ENCODE measurements at places on chromosomes 1 and 21.

DNA sequence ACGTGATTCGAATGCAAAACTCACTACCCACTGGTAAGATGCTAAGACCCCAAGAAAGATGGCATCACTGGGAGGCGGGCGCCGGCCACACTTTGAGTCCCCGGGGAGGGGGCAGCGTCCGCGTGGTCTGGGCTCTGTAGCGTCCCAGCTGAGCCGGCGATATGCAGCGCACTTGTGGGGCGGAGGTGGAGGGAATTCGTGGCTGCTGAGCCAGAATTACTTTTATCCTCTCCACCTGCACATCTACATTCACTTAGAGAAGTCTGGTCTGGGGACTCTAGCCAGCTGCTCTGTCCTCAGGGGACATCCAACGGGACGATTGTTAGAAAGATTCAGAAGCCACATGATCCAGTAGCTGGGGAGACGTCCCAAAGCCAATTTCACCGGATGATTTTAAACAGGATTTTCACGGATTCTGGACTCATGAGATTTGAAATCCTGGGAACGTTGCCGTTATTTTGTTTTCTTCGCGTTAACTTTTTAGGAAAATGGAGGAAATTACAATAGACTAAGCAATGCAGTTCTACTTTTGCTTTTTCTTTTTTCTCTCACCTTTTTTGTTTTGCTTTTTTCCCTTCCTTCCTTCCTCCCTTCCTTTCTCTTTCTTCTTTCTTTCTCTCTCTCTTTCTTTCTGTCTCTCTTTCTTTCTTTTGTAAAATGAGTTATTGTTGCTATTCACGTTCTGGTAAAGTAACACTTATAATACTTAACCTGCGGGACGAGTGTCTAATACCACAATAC is 1.3 kb downstream of the JAM2 start:
- DNase-seq = no peak

DNA sequence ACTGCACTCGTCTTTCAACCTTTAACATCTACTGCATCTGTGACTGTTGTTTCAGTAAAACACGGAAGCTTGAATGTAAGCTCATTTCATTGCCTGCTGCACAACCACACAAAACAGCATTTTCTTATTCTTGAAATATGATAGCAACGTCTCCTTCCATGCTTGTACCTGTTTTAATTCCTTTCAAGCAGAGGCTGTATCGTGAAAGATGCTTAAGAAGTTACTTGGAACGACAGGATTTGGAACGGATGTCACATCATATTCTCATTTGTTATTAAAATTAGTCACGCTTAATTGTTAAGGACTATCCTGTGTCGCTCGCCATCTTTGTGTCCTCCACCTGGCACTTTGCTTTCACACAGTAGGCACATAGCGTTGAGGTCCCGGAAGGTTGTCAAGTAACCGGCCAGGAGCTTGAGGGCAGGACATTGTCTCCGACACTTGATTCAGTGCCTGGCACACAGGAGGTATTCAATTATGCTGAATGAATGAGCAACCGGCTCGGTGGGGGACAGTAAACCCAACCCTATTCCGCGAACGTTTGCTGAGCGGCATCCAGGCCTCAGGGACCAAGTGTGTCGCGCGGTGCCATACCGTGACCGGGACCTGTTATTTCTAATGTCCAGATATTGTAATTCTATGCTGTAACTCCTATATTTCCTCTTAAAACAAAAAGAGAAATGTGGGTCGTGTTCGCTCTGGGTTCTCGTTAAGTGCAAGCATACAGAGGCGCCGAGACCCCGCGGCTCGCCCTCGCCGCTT is 499 bp upstream of the SH3GLB1 start:
- no peak for DNase-seq

DNA sequence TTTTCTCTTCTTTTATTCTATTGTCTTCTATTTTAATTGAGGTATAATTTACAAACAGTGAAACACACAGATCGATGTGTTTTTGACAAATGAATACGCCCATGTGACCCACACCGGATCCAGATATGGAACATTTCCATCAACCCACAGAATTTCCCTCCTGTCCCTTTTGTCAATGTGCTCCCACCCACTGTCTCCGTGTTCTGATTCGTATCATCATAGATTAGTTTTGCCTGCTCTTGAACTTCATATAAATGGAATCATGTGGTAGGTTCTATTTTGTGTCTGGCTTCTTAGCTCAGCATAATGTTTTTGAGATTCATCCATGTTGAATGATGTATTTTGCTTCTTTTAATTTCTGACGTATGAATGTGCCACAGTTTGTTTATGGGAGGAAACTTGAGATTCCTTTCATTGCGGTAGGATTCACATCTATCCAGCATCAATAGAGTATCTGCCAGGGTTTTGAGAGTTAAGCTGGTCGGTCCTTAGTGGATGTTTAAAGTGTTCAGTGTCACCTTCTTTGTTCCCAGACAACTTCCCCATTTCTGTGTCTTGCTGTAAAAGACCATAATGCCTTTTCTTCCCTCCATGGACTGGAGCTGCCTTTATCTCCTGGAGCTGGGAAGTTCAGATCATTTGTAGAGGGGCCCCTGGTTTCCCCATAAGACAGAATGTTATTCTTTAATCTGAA is 14.7 kb downstream of the NAV1 start:
- DNase-seq = no peak

DNA sequence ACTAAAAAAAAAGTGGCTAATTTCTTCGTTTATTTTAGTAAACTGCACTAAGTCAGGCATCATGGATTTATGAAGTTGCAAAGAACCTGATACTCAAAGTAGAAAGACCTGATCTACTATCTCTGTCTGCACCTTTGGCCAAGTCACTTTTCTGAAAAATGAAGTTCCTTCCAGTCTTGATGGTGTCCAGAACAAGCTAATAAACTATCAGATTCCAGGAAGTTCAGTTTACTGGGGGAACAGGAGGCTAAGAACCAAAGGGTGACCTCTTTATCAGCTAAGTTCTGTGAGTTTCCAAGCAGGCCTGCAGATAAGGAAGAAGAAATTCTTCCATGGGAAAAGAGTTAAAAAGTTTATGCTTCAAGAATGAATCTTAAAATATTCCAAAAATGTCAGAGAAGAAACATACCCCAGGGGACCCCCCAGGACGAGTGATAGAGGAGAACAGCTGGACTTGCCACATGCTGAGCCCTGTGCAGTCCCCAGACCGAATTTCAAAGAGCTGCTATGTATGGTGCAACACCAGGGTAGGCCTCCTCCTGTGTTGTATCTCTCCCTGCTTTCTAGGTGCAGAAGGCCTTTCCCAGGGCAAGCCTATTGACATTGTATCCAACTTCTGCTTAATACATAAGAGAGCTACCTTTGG is 72.8 kb upstream of the FGGY start:
- no peak for DNase-seq

- DNase-seq = peak; percentile 24
These were observed 2.3 kb downstream of the RSBN1 start for GRCh38 chr1:113809670-113810602.

- DNase-seq = no peak
These were observed 16.2 kb upstream of the RGS1 start for GRCh38 chr1:192559115-192560006.

DNA sequence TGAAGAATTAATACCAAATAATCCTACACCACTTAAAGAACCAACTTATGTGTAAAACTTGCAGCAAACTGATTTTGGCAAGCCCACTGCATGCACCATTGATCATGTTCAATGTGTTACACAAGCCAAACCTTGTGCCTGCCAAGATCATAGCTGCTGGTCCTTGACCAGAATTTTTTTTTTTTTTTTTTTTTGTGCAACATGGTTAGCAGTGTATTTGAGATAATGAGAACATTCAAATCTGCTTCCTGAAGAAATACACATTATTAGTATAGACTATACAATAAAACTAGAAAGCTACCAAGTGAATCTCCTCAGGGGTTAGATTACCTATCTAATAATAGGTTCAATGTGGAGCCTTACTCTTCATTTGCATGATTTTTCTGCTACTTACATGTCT is 421.0 kb downstream of the MRPL39 start:
- DNase-seq = no peak

DNA sequence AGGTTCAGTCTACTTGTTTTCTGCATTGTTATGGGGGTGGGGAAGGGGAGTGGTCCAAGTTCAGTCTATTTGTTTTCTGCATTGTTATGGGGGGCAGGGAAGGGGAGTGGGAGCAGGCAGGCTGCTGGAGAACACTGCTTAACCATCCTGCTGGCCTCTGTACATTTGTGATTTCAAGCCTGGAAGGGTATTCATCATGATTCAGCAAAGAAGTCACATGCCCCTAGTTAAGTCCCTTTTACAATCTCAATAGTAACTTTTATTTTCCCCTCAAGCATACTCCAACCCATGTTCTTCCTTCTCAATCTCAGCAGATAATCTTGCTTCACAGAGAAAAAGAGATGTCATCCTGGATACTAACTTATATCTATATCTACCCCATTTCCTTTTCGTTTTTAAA is 7.9 kb downstream of the LYST start:
- no peak for DNase-seq

DNA sequence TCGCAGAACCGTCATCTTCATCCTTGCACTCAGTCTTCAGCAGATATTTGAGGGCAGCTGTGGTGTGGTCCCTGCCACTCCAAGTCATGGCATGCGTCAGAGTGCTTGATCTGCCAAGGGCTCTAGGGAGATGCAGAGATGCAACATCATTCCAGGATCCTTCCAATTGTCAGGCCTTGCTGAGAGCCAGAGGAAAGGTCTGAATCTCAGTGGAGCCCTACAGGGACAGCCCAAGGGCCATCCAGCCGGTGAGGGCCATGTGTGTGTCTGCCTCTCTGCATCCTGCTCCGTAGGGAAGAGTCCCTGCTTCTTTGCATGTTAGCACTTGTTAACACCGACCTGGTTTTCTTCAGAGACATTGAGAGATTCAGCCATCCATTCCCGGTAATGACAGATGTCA is 17.6 kb downstream of the MAPKAPK2 start:
- no peak for DNase-seq

DNA sequence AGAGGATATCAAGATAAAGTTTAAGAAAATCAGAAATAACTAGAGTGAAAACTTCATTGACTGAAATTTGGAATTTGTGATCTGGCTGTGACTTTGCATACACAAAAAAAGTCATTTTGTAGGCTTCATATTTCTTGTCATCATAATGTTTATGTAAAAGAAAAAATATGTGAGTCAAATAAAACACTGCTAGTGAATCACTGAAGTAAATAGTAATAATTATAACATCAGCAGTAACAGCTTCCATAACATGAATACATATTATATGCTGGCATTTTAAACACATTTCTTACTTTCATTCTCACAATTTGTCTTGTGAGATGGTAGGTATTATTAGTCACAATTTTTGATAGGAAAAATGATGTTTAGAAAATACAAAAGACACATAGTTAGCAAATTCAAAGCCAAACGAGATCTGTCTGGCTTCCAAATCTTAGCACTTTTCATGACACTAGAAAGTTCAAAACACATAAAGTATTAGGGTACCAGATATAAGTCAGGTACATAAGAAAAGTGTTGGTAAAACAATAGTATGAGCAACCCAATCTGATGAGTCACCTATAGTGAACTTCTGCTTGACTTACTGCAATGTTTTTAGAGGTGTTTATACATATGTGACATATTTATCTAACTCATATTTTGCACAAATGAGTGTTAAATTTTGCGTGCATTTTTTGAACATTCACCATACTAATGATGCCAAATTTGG is 241.0 kb upstream of the SNX7 start:
- no peak for DNase-seq

GRCh38 chr1:28112388-28113241 is 24.2 kb upstream of the EYA3 start:
- peak; percentile 24 for DNase-seq

DNA sequence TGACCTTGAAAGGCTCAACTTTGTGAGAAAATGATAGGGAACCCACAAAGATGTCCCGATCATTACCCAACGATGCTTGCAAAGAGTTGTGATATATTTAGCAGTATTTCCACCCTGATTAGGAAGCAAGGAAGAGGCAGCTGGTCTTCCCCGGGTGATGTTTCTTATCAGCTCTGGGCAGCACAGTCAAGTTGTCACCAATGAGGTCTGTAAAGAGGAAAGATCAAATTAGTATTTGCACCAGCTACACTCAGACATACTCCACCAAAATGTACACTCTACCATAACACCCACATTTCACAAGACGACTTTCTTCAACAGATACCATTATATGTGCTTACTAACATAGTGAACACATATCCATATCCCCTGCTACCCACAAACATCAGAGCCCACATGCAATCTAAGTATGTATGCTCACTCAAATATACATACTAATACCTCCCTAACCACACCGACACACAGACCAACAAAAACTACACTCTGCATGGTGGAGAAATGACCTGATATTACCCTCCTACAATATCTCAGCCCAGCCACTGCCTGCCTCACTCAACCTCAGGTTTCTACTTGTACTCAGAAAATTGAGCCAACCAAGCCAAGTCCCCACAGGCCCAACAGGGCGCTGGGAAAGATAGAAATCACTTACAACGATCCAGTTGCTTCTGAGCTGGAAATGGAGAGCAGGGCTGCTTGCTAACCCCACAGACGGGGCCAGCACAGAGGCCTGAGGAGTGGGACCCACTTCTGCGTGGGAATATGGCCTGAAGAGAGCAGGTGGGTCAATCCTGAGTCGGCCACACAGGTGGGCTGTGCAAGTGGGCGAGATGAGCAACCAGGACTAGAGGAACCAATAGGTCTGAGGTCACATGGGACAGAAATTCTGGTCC is 4.6 kb upstream of the BTG2 start:
- peak; percentile 71 for DNase-seq

- no peak for DNase-seq
These were observed 628 bp upstream of the PLEKHM2 start for GRCh38 chr1:15683345-15684039.

DNA sequence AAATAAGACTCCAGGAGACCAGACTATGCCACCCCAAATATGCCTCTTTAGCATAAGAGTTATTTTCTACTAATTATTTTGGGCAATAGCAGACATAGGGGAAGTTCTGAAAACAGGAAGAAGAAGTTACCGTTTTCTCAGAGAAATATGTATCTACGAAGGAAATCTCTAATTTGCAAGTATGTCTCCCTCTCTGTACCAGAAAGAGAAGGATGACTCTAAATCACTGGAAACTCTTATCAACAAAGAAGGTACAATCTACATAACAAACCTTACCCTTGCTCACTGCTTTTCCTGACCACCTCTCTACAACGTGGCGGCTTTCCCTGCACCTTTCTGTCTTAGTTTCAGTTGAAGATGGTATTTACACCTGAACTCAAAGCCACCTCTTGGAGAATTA is 49.0 kb downstream of the OMA1 start:
- DNase-seq = no peak

DNA sequence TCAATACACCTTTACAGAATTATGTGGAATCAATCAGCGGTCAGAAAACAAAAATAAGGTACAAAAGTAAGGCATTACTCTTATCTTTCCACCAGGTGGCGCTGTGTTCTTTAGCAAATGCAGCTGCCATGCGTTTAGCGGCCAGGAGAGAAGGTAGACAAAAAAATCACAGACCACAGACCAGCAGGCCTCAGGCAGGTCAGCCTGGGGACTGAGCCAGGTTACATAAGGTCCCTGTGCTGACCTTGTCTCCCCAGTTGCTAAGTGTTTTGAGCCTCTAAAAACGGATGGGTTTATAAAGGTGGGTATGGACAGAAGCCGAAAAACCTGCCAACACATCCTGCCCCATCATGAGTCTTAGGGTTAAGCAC is 2.8 kb downstream of the RGS16 start:
- DNase-seq = peak; percentile 89
